ENCODE measurements at places on chromosomes 2 and 18.

DNA sequence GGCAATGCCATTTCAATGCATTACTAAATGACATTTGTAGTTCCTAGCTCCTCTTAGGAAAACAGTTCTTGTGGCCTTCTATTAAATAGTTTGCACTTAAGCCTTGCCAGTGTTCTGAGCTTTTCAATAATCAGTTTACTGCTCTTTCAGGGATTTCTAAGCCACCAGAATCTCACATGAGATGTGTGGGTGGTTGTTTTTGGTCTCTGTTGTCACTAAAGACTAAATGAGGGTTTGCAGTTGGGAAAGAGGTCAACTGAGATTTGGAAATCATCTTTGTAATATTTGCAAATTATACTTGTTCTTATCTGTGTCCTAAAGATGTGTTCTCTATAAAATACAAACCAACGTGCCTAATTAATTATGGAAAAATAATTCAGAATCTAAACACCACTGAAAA lies 45.3 kb downstream of the HADHB start:
- DNase-seq: no peak

DNA sequence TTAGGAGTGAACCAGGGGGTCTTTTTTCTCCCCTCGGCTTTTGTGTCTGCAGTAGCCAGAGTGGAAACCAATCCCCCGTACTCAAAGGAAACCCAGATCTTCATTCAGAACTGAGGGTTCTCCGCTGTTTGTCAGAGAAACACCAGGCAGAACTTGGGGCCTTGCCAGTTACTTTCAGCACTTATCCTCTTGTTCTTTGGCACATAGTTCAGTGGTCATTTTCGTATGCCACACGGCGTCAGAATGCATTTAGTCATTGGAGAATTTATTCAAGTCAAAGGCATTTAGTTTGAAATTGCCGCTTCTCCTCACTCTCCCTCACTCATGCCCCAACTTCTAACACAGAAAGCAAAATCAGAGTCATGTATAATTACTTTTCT lies 102.9 kb downstream of the CABLES1 start:
- no peak for DNase-seq

GRCh38 chr2:95344215-95344583 lies 47.1 kb downstream of the KCNIP3 start:
- no peak for DNase-seq

- DNase-seq: no peak
These were observed 144.1 kb downstream of the UBE2E3 start for GRCh38 chr2:181124497-181124896.

DNA sequence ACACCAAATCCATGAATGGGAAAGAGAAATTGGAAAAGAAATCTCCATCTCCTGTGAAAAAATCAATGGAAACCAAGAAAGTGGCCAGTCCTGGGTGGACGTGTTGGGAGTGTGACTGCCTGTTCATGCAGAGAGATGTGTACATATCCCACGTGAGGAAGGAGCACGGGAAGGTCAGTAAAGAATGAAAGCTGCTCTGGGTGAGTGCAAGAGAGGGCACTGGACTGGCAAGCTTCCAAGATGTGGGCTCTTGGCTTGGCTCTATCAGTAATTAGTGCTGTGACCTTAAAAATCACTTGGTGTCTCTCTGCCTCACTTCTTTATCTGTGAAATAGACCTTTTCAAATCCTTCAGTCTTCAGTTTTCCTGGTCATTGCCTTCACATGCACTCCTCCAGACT lies 89.0 kb downstream of the ZNF532 start:
- no peak for DNase-seq

- DNase-seq: no peak
These were observed 124.1 kb downstream of the METTL8 start for GRCh38 chr2:171309455-171310286.

GRCh38 chr18:41954827-41955613 lies at the start of gene PIK3C3:
Gene PIK3C3, plus strand, starts transcription at chr18:41955234. Its CDS starts 58 bp downstream, at chr18:41955292.
- DNase-seq: peak; percentile 97

DNA sequence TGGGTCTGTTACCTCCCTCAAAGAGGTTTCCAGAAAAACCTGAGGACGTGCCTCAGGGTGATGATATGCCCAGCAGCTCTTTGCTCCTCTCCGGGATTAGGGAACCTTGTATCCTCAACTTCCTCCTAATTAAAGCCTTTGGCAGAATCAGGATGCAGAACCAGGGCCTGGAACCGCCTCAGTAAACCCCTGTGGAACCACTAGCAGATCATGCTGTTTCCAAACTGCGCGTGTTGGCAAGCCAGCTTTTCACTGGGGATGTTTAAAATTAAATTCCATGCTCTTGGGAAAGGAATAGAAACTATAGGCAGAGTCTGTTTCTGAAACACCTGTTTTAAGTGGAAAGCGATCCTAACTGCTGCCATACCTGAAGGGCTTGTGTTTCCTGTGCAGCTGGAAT lies 26.4 kb downstream of the CRIM1 start:
- DNase-seq: no peak

DNA sequence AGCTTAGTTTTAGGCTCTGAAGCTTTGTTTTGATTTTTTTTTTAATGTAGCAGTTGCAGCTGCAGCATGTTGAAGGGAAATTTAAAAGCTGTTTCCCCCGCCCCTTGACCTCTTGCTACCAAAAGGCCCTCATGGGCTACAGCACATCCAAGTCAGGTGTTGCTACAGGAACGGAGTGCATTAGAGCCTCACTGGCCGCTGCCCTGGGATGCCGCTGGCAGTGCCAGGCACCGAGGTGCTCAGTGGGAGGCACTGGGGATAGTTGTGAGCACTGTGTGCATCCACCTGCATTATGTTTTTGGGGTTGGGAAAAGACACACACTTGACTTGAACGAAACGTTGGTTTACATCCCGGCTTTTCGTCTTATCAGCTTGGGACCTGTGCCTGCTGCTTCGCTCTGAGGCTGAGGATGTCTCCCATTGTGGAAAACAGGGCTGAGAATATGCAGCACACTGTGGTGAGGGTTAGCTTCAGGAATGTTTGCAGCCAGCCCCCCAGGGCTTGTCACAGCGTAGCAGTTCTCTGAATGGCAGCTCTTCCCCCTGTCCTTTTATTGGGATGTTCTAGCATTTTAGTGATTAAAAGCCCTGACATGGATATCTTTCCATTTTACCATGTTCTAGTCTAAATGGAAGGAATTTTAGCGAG lies 24.1 kb downstream of the DCDC2C start:
- no peak for DNase-seq

GRCh38 chr18:58470292-58470691 lies 158.6 kb downstream of the ALPK2 start:
- no peak for DNase-seq

DNA sequence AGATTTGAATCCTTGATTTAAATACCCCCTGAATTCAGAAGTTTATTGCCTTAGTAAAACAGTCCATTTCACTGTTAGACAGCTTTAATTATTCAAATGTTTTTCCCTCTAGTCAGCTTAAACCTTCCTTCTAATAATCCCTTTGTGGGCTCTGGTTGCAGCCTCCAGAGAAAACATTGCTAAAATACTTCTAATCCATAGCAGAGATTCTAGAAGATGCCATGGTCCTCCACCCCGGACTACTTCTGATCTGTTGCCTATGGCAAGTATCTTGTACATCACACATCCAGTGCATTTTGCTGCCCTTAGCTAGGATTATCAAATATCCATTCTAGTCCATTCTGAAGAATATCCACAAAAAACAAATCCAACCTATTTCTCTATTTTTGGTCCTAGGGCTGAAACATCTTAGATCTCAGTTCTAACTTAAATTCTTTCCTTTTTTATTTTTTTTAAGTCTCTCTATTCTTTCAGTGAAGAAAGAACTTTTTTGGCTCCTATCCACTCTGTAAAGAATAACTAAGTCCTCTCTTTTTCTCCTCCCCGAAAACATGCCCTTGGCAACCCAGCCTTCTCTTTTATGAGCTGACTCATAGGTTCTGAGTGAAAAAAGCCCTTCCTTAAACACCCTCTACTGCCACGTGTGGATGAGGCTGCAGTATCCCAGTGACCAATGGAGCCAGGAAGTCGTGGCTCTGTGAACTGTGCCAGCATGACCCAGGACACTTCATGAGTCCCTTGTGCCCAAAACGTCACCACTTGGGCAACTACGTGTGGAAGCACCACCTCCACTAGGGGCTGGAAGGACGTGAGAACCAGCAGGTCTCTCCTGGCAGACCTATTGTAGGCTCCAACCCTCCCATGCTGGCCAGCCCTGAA lies 349.8 kb downstream of the TNS1 start:
- no peak for DNase-seq

GRCh38 chr2:216632346-216632951 lies 771 bp upstream of the IGFBP2 start:
- DNase-seq: no peak

GRCh38 chr18:42644729-42645131 lies 470.8 kb downstream of the RIT2 start:
- DNase-seq: no peak

- no peak for DNase-seq
These were observed 122.3 kb upstream of the RAB6C start for GRCh38 chr2:129857200-129857599.

- no peak for DNase-seq
These were observed 407.8 kb upstream of the CDH2 start for GRCh38 chr18:28584731-28585130.

GRCh38 chr2:237869343-237870102 lies 10.1 kb downstream of the RAMP1 start:
- no peak for DNase-seq

- DNase-seq: no peak
These were observed 1322.9 kb upstream of the TMEFF2 start for GRCh38 chr2:193517615-193518014.

DNA sequence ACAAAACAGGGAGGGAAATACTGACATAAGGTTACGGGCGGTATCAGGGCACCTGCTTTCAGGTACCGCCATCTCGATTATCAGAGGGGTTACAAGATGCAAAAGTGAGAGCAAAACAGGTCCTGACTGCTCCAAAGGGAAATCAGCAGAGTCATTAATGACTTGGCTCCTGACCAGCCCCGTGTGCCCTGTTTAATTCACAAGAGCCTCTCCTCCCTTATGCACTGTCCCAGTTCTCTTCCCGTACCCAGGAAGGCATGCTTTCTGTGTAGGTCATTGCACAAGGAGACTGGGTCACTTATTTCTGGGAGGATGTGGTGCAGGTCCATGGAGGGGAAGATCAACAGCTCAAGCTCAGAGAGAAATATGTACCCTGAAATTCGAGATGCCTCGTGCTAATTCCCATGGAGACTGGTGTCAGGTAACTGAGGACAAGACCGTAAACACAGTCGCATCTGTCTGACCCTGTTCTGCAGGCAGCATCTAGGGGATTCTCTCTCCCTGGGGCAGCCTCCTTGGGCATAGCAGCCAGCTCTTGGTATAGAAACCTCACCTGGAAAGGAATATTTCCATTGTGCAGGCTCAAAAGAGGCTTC lies 79.9 kb downstream of the HNRNPLL start:
- DNase-seq: no peak

DNA sequence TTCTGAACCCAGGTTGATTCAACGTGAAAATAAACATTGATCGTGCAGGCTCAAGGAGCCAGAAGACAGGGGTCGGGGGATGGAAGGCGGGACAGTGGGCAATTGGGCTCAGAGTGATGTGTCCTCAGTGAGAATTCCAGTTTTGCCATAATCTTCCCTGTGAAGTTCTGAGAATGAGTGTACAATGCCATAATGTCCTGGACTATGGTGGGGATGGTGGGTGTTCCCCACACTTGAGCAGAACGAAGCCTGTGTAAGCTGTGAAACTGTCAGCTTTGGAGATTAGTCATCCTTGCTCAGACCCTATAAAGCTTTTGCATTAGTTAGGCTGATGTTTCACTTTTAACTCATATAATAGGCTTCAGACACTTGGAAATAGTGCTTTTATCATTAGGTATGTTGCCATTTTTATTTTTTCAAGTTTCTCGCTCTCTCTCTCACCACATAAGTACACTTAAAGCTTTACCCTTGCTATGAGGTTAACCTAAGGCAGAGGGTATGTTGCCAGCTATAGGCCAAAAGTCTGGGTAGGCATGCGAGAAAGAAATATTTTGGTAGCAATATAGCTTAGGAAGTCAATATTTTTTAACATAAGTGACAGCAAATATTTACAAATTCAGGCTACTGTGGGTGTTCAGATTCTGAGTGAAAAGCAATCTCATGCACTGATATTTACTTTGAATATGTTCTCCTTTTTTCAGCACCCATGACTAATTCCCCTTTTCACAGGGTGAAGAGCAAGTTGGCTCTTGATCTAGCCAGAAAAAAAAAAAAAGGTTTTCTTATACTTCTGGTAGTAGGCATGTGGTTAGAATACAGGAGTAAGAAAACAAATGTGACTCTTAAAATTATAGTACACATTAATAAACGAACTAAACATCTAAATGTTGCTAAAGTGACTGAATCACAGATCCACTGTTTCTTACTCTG lies 47.2 kb downstream of the CDC42EP3 start:
- no peak for DNase-seq

GRCh38 chr2:156099382-156099781 lies 233.1 kb downstream of the NR4A2 start:
- DNase-seq: no peak

DNA sequence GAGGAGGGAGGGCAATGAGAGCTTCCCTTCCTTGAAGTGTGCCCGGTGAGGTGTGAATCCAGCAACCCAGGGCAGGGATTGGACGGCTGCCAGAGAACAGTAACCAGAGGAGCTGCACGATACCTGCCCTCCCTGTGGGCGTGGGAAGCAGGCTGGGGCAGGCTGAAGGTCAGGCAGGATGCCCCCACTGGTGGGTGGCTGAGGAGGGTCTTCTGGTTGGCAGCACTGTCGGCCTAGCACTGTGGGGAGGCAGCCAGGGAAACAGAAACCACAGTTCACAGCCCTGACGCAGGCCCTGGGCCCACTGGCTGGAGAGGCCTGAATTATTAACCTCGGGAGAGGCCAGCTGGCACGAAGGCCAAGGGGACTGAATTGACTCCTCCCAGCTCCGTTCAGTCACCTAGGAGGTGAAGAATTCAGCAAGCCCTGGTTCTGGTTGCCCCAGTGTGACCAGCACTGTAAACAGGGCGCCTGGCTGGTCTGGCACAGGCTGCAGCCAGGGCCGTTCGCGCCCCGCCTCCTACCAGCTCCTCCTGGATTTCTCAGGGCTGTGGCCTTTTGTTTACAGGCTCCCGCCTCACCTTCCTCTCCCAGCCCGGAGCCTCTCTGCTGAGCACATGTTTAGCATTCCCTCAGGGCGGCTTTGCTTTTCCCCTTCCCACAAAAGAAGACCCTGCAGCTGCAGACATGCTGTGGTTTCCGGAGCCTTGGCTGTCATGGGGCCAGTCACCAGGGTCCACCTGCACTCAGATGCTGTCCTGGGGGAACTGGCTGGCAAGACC lies 97.8 kb downstream of the B3GNT2 start:
- DNase-seq: no peak

GRCh38 chr2:157825885-157826284 lies 50.2 kb downstream of the ACVR1 start:
- no peak for DNase-seq

- DNase-seq: no peak
These were observed 84.7 kb downstream of the EHD3 start for GRCh38 chr2:31318361-31319336.

GRCh38 chr2:218569661-218570500 lies 1.2 kb downstream of the CNOT9 start:
- no peak for DNase-seq

DNA sequence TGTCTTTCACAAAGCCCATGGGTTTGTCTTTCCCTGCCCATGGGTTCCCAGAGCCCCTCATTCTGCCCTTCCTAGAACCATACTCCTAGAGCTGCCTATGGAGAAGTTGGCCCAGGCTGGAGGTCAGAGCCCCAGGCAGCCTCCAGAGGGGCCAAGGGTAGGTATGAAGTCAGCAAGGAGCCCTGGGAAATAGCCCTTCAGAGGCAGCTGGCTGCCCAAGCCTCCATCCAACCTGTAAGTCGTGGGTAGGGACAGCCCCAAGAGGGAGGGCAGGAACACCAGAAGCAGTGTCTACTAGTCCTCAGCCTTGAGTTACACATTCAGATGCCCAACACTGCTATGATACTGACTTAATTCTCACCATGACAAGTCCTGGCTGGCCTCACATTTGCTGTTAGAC lies 49.5 kb downstream of the TMEM247 start:
- no peak for DNase-seq
